ENCODE measurements at places on chromosomes 2 and 18.

DNA sequence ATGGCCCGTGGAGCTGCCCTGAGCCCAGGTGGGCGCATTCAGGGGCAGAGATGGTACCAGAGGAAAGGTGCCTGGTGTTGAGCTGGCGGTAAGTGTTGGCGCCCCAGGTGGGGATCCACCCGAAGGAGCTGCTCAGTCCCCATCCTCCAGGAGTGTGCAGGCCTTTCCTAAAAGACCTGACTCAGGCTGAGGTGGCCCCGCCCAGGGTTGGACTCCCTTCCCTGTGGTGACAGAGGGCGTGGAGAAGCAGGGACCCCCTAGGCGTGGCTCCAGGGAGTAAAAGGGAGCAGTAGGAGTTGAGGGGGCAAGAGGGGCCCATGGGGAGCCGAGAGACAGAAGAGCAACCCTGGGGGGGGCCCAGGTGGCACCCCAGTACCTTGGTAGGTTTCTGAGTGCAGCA is 2.4 kb downstream of the OXER1 start:
- no peak for DNase-seq

DNA sequence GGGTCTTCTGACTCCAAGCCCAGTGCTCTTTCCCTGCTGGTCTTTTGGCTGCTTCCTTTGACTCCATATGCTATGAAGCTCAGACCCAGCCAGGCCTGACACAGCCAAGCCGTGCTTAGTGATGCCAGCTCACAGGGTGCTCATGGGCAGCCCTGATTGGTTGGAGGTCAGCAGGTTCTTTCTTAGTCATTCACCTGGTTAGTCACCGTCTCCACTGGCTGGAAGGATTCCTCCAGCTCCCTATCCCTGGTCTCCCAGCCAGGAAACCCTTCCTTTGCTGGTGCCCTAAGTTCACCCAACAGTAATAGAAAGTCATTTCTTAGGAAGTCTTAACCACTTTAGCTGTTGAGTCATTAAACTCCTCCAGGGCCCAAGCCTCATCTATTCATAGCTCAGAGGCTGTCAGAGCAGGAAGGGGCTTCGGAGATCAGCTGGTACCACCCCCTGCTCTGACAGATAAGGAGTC is 3.9 kb downstream of the KCNK3 start:
- no peak for DNase-seq

DNA sequence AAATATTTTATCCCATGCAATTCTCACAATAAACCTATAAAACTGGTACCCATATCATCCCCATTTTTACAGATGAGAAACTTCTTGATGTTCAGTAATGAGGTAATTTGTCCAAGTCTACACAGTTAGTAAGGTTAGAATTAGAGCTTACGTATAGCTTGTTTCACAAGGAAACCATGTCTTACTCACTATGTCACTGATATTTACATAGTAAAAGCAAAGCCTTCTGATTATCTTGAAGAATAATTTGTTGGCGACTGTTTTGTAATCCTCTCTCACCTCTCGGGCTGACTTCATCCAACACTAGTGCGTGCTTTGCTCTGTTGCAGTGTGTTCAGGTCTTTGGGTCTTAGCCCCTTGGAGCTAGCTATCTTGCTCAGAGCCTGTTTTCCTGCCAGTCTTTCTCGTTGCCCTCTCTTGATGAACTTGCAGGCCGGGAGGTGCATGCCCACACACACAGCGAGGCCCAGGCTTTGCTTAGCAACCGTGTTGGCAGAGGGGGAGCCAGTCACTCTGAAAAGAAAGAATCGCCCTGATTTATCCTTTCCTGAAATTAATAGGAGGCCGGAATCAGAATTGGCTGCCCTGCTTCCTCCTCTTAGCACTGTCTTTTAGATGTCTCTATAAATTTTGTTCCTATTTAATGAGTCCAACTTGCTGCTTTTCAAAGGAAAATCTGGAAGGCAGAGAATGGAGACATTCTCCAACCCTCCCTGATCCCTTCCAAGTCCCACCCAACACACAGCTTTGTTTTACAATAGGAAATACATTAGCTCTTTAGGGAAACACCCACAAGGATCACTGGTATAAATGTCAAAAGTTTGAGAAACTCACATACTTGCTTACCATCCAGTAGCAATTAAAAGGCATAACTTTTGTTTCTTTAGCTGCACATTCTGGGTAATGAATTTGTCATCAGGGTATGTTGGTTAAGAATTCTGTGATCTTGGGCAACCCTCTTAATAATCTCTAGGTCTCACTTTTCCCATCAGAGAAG is 97.6 kb upstream of the SEC11C start:
- no peak for DNase-seq

GRCh38 chr2:147231607-147232006 is 613.2 kb upstream of the ACVR2A start:
- no peak for DNase-seq

Measured in right lobe of liver (tissue), 6 donors.